ENCODE measurements at places on chromosomes 1 and 21.

DNA sequence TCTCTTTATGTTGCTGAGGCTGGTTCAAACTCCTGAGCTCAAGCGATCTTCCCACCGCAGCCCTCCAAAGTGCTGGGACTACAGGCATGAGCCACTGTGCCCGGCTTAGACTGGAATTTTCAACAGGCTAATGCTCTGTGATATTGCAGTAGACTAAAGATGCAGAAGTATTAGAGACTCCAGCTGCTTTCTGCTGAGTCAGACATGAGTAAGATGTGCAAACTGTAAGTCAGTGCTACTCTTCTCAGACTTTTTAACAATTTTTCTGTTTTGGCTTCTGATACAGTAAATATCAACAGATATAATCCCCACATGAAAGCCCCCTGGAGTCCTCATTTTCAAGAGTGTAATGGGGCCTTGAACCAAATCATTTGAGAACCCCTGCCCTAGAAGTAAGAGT, 29.3 kb upstream of the NLRP3 start:
- peaks cover 12% of the 10 kb centered on the region for H3K4me1 ChIP-seq
- H3K4me3 ChIP-seq: no peak overlapping the region
- H3K36me3 ChIP-seq: peaks cover 4% of the 10 kb centered on the region
- peak overlapping the region; percentile 70 for H3K27ac ChIP-seq
- no peak for DNase-seq

DNA sequence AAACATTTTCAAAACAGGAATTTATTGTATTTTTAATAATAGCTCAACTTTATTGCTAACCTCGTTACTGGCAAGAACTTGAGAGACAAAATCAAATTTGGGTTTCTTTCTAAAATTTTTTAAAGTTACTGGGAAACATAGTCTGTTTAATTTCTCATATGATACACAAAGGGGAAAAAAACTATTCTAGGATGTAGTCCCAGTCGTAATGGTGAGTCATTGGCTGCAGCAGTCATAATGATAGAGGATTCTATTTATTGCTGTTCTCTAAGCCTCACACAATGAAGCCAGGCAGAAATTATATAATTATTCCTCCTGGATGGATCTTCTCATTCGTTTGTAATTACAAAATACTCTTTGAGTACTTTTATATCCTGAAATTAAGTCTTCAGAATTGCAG, 326.5 kb upstream of the SGIP1 start:
- peaks cover 32% of the 10 kb centered on the region for H3K27me3 ChIP-seq
- no peaks in the 10 kb centered on the region for H3K4me1 ChIP-seq
- no peak overlapping the region for H3K27ac ChIP-seq
- H3K36me3 ChIP-seq: peaks cover 4% of the 10 kb centered on the region
- DNase-seq: no peak

DNA sequence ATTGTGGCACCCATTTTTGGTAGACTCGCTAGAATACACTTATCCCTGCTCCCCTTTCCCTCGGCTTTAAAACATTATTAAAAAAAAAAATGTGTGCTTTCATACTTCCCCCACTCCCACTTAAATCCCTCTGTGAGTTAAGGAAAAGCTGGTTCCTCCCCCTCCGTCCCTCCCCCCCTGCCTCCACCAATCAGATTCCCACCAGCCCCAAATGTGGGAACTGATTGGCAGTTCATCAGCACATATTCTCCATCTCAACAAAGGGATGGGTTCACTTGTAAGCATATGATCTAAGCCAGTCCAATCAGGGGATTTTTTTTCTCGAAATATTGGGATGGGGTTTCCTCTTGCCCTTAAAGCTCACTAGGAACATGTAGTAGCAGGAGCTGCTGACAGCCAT, 10.8 kb upstream of the FYB2 start:
- DNase-seq: no peak
- no peak overlapping the region for H3K4me3 ChIP-seq
- H3K27me3 ChIP-seq: peaks cover 24% of the 10 kb centered on the region
- no peak overlapping the region for H3K27ac ChIP-seq
- H3K36me3 ChIP-seq: no peaks in the 10 kb centered on the region

- no peaks in the 10 kb centered on the region for H3K36me3 ChIP-seq
- H3K4me1 ChIP-seq: no peaks in the 10 kb centered on the region
- H3K4me3 ChIP-seq: no peak overlapping the region
- H3K27me3 ChIP-seq: no peaks in the 10 kb centered on the region
- H3K27ac ChIP-seq: no peak overlapping the region
Measured at GRCh38 chr21:36563341-36563926, 83.5 kb upstream of the CLDN14 start.

DNA sequence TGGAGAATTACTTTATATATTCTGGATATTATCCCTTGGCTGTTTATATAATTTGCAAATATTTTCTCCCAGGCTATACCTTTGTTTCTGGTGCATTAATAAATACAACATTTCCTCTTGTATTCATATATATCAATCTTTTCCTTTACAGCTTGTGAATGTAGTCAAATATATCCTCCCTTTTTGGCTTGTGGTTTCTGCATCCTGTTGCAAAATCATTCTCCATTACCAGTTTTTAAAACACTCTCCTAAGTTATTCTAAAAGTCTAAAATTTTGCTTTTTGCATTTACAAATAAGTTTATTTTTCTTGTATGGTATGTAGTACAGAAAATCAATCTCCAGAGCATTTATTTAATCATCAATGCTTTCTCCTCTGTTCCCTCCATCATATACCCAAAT, 909.4 kb downstream of the ADGRL2 start:
- no peak for DNase-seq
- no peaks in the 10 kb centered on the region for H3K27me3 ChIP-seq
- H3K36me3 ChIP-seq: no peaks in the 10 kb centered on the region
- no peak overlapping the region for H3K4me3 ChIP-seq
- no peak overlapping the region for H3K27ac ChIP-seq

DNA sequence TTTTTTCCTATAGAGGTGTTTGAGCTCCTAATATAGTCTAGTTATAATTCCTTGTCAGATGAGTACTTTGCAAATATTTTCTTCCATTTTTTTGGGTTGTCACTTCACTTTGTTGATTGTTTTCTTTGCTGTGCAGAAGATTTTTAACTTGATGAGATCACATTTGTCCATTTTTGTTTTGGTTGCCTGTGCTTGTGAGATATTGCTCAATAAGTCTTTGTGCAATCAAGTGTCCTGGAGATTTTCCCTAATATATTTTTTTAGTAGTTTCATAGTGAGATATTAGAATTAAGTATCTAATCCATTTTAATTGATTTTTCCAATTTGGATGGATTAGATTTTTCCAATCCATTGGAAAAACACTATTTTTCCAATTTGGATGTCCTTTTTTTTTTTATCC, 1395.5 kb downstream of the PLA2G4A start:
- no peak overlapping the region for H3K27ac ChIP-seq
- H3K4me3 ChIP-seq: no peak overlapping the region
- H3K27me3 ChIP-seq: no peaks in the 10 kb centered on the region
- no peaks in the 10 kb centered on the region for H3K4me1 ChIP-seq

GRCh38 chr1:16618719-16619118, 5.4 kb upstream of the NBPF1 start:
- no peak overlapping the region for H3K4me3 ChIP-seq
- H3K4me1 ChIP-seq: no peaks in the 10 kb centered on the region
- no peak overlapping the region for H3K27ac ChIP-seq
- no peaks in the 10 kb centered on the region for H3K27me3 ChIP-seq
- H3K36me3 ChIP-seq: no peaks in the 10 kb centered on the region

Data from stimulated activated naive B cell treated with anti-CD40 and anti-IgM and Interleukin-4, amounts not matched to agents 10 μg/mL and 1 μg/mL and 100 μg/mL, for 72 hours (primary cell).